ENCODE measurements at places on chromosomes 4 and X. TPM values are rescaled to one million over a fixed set of nuclear protein-coding genes. Genes with fewer than 3 reads are reported as not detected.

DNA sequence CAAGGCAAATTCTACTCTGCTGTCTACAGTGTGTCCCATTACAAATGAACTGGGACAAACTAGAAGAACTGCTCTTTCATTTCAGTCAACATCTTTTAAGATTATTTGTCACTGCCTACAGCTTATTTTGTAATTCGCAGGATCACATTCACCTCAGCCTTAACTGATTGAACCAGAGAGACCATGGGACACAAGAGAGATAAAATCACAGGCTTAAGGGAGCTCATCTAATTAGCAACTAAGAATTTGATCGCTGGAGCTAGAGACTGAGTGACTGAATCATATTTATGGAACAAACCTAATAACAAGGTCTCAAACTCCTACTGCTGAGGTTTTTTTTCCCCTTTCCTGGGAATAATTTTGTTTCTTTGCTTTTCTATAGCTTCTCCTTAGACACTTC is 898.2 kb downstream of the PCDH18 start:
- H3K27ac ChIP-seq, result no peak overlapping the region
- no peaks in the 10 kb centered on the region for H3K27me3 ChIP-seq
- no peak for DNase-seq
- no peaks in the 10 kb centered on the region for H3K36me3 ChIP-seq

- H3K36me3 ChIP-seq, result no peaks in the 10 kb centered on the region
- no peaks in the 10 kb centered on the region for H3K27me3 ChIP-seq
- H3K27ac ChIP-seq, result peak overlapping the region; percentile 83
- peak overlapping the region; percentile 2 for H3K4me3 ChIP-seq
Observed at GRCh38 chr4:173057901-173058300, 110.7 kb upstream of the GALNT7 start.

CLNK gene
- total RNA-seq, result not detected

DNA sequence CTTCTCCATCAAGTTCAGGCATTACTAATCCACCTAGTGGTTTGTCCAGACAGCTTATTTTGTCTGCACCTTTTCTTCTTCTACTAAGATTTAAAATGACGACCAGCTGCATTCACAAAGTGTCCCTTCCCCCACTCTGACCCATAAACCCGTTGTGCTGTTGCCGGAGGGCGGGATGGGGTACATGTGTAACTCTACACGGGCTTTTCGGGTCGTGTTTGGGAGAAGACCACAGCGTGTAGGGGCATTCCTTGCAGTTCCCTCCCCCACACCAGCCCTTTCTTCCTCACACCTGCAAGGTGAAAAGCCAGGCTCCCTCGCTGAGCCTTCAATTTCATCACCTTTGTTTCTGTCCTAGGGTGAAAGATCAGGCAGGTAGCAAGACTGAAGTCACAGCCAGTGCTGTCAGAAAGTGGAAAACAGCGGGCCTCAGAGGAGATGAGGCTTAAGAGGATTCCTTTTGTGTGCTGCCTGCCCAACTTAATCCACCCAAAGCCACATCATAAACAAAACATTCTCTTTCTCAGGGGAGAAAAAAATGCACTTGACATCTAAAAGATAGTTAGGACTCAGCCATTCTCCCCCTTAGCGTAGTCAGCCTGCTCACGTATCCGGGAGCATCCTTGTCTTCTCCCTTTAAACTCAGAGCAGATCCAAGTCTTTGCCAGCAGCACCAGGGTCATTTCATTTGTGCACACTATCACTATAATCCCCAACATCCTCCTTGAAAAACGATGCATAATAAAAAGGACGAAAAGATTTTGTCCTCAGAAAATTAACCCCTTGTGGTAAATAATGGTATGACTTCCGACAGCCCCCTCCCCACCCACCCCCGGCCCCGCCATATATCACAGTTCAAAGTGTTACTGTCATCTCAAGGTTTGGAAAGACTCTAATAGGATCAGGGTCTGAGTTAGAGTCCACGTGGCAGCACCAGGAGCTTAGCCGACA is 599.0 kb downstream of the RAB28 start:
- H3K27ac ChIP-seq, result no peak overlapping the region
- no peak overlapping the region for H3K4me3 ChIP-seq
- no peaks in the 10 kb centered on the region for H3K36me3 ChIP-seq
- peaks cover 5% of the 10 kb centered on the region for H3K4me1 ChIP-seq
- no peaks in the 10 kb centered on the region for H3K27me3 ChIP-seq
- peak; percentile 46 for DNase-seq

GRCh38 chr4:167177925-167178324 is 56.4 kb downstream of the SPOCK3 start:
- peak; percentile 58 for DNase-seq
- H3K4me1 ChIP-seq, result peaks cover 6% of the 10 kb centered on the region
- no peaks in the 10 kb centered on the region for H3K27me3 ChIP-seq
- peak overlapping the region; percentile 25 for H3K27ac ChIP-seq
- H3K36me3 ChIP-seq, result no peaks in the 10 kb centered on the region
- no peak overlapping the region for H3K4me3 ChIP-seq

- no peak overlapping the region for H3K4me3 ChIP-seq
- DNase-seq, result peak; percentile 19
- H3K4me1 ChIP-seq, result no peaks in the 10 kb centered on the region
- no peaks in the 10 kb centered on the region for H3K27me3 ChIP-seq
Observed at GRCh38 chrX:155745792-155746191, 133.0 kb upstream of the TMLHE start.

RAP1GDS1 gene
- total RNA-seq, result 59.3 TPM

HPGDS gene
- total RNA-seq, result not detected

TAF1 gene
- 30.9 TPM for total RNA-seq

DNA sequence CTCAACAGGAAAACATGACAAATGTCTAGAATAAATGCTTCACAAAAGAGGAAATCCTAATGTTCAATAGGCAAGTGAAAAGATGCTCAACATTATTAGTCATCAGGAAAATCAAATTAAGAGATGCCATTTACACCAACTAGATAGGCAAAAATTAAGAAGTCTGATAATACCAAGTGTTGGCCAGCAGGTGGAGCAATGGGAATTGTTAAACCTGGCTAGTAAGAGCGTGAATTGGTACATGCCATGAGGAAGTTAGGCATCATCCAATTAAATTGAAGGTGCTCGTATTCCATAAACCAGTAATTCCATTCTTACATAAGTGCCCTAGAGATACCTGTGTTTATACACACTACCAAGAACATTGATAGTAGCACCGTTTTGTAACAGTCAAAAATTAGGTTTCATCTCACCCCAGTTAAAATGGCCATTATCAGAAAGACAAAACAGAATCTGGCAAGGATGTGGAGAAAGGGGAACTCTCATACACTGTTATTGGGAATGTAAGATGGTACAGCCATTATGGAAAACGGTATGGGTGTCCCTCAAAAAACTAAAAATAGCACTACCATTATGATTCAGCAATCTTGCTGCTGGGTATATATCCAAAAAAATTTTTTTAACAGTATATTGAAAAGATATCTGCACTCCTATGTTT is 14.0 kb upstream of the ZCCHC18 start:
- peak; percentile 1 for DNase-seq
- H3K36me3 ChIP-seq, result no peaks in the 10 kb centered on the region
- no peaks in the 10 kb centered on the region for H3K27me3 ChIP-seq
- H3K4me1 ChIP-seq, result no peaks in the 10 kb centered on the region
- H3K27ac ChIP-seq, result no peak overlapping the region
- no peak overlapping the region for H3K4me3 ChIP-seq

GRCh38 chrX:68895778-68896177 is 67.0 kb downstream of the EFNB1 start:
- H3K36me3 ChIP-seq, result no peaks in the 10 kb centered on the region
- H3K27me3 ChIP-seq, result no peaks in the 10 kb centered on the region
- H3K4me3 ChIP-seq, result no peak overlapping the region
- H3K27ac ChIP-seq, result no peak overlapping the region

SATL1 gene
- 0.46 TPM for total RNA-seq

DNA sequence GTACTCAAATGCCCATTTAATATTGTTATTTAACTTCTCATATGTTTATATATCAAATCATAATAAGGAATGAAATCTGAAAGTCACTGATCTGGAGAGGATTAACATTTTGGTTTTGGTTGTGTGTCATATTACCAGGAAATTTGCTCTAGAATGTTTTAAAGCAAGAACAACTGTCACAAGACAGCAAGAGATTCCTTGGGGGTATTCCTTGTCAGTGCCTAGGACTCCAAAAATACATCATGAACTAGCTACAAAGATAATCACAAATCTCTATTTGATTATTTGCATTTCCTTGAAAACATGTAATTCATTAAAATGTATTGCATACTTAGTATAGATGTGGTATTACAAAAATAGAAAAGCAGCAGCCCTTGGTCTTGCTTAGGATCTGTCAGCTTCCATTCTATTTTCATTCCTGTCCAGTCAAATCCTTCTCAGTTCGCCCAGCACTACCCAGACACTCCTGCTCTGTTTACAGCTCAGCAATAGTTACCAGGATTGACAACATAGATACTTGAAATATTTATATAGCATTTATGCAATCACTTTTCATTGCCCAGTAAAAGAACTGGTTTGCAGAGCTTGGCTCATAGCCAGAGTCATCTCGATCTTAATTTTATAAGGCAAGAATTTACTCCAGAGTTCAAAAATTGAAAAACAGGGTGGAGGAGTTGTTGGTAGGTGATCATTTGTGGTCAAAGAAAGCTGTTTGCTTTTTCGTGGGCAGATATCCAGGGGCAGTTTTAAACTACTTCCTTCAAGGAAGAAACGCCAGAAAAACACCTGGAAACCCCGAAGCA is 9.2 kb upstream of the BMP3 start:
- no peak for DNase-seq
- H3K27ac ChIP-seq, result no peak overlapping the region
- H3K27me3 ChIP-seq, result no peaks in the 10 kb centered on the region
- H3K4me3 ChIP-seq, result no peak overlapping the region
- no peaks in the 10 kb centered on the region for H3K4me1 ChIP-seq
- H3K36me3 ChIP-seq, result no peaks in the 10 kb centered on the region

- H3K4me3 ChIP-seq, result no peak overlapping the region
- H3K36me3 ChIP-seq, result no peaks in the 10 kb centered on the region
- H3K27ac ChIP-seq, result no peak overlapping the region
- no peaks in the 10 kb centered on the region for H3K27me3 ChIP-seq
- DNase-seq, result no peak
Observed at GRCh38 chrX:54435121-54435520, 5.1 kb upstream of the TSR2 start.

NPNT gene
- 71.8 TPM for total RNA-seq

BEX3 gene
- 238 TPM for total RNA-seq

TMEM31 gene
- not detected for total RNA-seq

- H3K4me3 ChIP-seq, result no peak overlapping the region
- no peaks in the 10 kb centered on the region for H3K27me3 ChIP-seq
- H3K27ac ChIP-seq, result no peak overlapping the region
Observed at GRCh38 chr4:45692131-45692735, 431.6 kb downstream of the GABRG1 start.

- H3K4me3 ChIP-seq, result peak overlapping the region; percentile 98
- no peaks in the 10 kb centered on the region for H3K27me3 ChIP-seq
- peaks cover 13% of the 10 kb centered on the region for H3K4me1 ChIP-seq
- DNase-seq, result no peak
- H3K36me3 ChIP-seq, result 0 out of 2 replicates have a peak, but pooled peaks cover 2% of the 10 kb centered on the region
Observed at GRCh38 chr4:153465140-153465539, 1.0 kb upstream of the TMEM131L start.

DNA sequence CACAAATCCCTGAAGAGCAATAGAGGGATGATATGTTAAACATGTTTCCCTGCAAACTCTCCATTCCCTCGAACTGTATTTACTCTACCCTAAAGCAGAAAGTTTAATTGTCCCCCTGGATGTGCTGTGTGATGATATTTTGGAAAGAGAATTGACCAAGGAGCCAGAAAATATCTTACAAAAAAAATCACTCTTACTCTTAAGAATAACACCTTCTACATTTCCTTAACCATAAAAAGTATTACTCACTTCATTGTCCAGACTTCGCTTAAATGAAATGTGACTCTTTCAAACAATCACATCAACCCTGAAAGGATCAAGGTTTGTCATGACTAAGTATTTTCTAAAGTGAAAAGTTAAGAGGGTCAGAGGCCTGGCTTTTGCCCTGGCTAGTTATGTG is 49.0 kb upstream of the EGFL6 start:
- no peak overlapping the region for H3K4me3 ChIP-seq
- H3K27ac ChIP-seq, result no peak overlapping the region
- H3K27me3 ChIP-seq, result no peaks in the 10 kb centered on the region
- H3K36me3 ChIP-seq, result no peaks in the 10 kb centered on the region
- H3K4me1 ChIP-seq, result no peaks in the 10 kb centered on the region

DNA sequence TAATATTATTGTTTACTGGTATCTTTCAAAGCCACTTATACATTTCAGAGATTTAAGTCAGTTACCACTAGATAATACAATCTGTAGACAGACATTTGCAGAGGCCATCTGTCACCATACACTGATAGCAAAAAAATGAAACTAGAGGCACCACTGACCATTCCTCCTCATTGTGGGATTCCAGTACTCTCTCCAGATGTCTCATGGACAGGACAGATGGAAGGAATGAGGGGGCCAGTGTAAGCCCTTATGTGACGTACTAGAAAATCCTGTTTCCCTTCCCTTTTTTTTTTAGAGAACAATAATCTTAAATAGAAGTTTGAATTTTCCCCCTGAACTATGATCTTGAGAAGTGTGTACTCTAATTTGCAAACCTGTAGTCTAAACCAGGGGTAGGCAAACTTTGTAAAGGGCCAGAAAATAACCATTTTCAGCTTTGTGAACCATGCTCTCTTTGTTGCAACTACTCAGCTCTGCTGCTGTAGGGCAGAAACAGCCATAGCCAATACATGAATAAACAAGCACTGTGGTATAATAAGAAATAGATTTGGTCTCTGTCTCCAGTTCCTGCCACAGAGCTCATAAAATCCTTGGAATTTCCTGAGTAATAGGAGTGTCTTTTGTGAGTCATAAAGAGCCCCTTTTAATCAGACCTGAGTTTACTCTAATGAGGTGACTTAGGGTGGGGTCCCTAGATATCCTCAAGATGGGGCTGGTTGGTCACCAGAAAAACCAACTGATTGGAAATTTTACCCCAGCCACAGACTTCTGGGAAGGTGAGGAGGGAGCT is 90.4 kb downstream of the MOSPD2 start:
- H3K4me3 ChIP-seq, result no peak overlapping the region
- no peak for DNase-seq
- H3K27ac ChIP-seq, result no peak overlapping the region
- no peaks in the 10 kb centered on the region for H3K27me3 ChIP-seq
- no peaks in the 10 kb centered on the region for H3K4me1 ChIP-seq

DNA sequence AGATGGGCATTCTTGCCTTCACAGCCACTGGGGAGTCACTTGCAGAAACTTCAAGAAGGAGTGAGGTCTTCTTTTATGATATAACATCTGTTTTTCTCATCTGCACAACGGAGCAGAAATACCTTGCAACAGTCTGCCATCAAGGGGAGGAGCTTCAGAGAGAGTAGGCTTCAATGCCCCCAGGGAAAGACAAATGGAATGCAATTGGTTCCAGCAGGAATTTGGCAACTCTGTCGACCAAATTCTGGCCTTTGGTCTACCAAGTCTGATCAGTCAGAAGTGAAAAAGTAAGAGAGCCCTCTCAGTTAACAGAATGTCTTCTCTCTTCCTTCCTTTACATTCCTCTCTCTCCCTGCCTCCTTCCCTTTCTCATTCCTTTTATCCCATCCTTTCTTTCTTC is 229.3 kb downstream of the IDS start:
- H3K27me3 ChIP-seq, result no peaks in the 10 kb centered on the region
- DNase-seq, result no peak
- H3K4me1 ChIP-seq, result no peaks in the 10 kb centered on the region
- no peaks in the 10 kb centered on the region for H3K36me3 ChIP-seq
- no peak overlapping the region for H3K4me3 ChIP-seq

- no peak overlapping the region for H3K27ac ChIP-seq
- no peak overlapping the region for H3K4me3 ChIP-seq
- H3K27me3 ChIP-seq, result no peaks in the 10 kb centered on the region
- DNase-seq, result no peak
- 0 out of 2 replicates have a peak, but pooled peaks cover 2% of the 10 kb centered on the region for H3K4me1 ChIP-seq
Observed at GRCh38 chr4:177385576-177386277, 56.5 kb downstream of the AGA start.
